ENCODE measurements at places on chromosomes 16 and 17. TPM values are rescaled to one million over a fixed set of nuclear protein-coding genes. Genes with fewer than 3 reads are reported as not detected.

Gene PRSS33
- not detected for polyA plus RNA-seq

- H3K4me1 ChIP-seq = peaks cover 20% of the 10 kb centered on the region
- no peaks in the 10 kb centered on the region for H3K27me3 ChIP-seq
- no peak overlapping the region for H3K4me3 ChIP-seq
- no peaks in the 10 kb centered on the region for H3K36me3 ChIP-seq
Measured at GRCh38 chr17:68501074-68501473, 11.2 kb upstream of the PRKAR1A start.

- peaks cover 6% of the 10 kb centered on the region for H3K27me3 ChIP-seq
- H3K36me3 ChIP-seq = no peaks in the 10 kb centered on the region
- H3K27ac ChIP-seq = no peak overlapping the region
- DNase-seq = no peak
- H3K4me1 ChIP-seq = peaks cover 23% of the 10 kb centered on the region
Measured at GRCh38 chr17:83195330-83196023, 116.1 kb downstream of the METRNL start.

Gene GLP2R
- polyA plus RNA-seq = not detected

GRCh38 chr17:40443988-40444899, 994 bp downstream of the IGFBP4 start:
- H3K27me3 ChIP-seq = no peaks in the 10 kb centered on the region
- H3K4me1 ChIP-seq = peaks cover 56% of the 10 kb centered on the region
- H3K36me3 ChIP-seq = no peaks in the 10 kb centered on the region
- DNase-seq = no peak

DNA sequence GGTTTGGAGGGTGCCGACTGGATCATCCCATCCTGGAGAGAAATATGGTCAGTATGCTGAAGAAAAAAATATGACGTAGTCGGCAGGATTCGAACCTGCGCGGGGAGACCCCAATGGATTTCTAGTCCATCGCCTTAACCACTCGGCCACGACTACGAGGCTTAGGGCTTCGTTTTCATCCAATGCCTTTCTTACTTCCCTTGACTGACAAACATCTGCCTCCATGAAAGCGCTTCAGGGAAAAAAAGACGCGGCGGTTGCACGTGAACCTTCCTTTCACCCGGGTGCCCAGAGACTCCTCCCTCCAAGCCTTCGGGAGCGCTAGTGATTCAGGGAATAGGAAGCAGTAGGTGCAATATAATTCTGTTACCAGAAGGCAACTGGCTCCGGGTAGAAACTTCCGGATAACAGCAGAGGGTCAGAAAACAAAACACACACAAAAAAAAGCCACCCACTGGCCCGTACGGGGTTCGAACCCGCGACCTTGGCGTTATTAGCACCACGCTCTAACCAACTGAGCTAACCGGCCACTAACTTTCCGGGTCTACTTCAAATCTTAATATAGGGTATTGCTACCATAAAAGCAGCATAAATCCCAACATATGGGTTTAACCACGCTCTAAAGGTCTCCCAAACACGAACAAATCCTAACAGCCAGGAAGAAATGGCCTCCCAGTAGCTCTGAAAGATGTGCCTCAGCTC, 16.3 kb upstream of the AURKB start:
- peaks cover 56% of the 10 kb centered on the region for H3K36me3 ChIP-seq
- peaks cover 6% of the 10 kb centered on the region for H3K27me3 ChIP-seq
- DNase-seq = peak; percentile 39
- peaks cover 61% of the 10 kb centered on the region for H3K4me1 ChIP-seq
- H3K27ac ChIP-seq = peak overlapping the region; percentile 3

- no peaks in the 10 kb centered on the region for H3K27me3 ChIP-seq
- peaks cover 4% of the 10 kb centered on the region for H3K4me1 ChIP-seq
- no peak for DNase-seq
Measured at GRCh38 chr16:261031-261691, 14.6 kb downstream of the RGS11 start.

DNA sequence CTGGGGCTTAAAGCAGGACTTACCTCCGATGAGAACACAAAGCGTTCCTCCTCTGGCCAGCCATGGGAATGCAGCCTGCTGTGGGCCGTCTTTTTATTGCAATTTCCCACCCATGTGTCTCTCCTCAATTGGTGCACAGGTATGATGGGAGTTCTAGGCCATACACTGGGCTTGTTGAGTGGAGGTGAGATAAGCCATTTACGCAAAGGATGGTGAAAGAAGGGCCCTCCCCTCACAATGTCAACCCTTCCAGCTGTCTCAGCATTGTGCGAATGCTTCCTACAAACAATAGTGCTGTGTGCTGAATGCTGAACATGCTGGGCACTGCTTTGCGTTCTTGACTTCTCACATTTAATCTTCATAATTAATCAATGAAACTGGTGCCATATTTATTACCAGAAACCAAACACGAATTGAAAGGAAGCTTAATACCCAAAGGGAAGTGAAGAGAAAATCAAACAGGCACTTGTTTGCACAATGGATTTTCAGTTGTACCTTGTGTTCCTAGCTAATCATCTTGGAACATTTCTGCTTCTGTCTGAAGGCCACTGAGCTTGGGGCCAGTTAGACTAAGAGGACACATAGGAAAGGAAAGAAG, at the start of gene GP2:
GP2 (minus strand) TSS at position 70 of the 598 bp plus-strand sequence. CDS start 1,082 bp downstream, outside the sequence.
- H3K36me3 ChIP-seq = no peaks in the 10 kb centered on the region
- H3K27ac ChIP-seq = no peak within 1 kb of the TSS
- no peak within 1 kb of the TSS for H3K4me3 ChIP-seq
- DNase-seq = no peak
- H3K4me1 ChIP-seq = no peaks in the 10 kb centered on the region

- no peak for DNase-seq
- H3K36me3 ChIP-seq = no peaks in the 10 kb centered on the region
- peak overlapping the region; percentile 51 for H3K4me3 ChIP-seq
- H3K27ac ChIP-seq = peak overlapping the region; percentile 66
- H3K27me3 ChIP-seq = no peaks in the 10 kb centered on the region
Measured at GRCh38 chr17:78725448-78726021, 56.5 kb downstream of the CYTH1 start.

GRCh38 chr17:15000661-15001060, 264.5 kb downstream of the PMP22 start:
- H3K4me1 ChIP-seq = no peaks in the 10 kb centered on the region
- H3K27ac ChIP-seq = no peak overlapping the region
- no peak for DNase-seq
- H3K27me3 ChIP-seq = peaks cover 8% of the 10 kb centered on the region
- no peaks in the 10 kb centered on the region for H3K36me3 ChIP-seq

Gene MFAP4
- polyA plus RNA-seq = not detected

DNA sequence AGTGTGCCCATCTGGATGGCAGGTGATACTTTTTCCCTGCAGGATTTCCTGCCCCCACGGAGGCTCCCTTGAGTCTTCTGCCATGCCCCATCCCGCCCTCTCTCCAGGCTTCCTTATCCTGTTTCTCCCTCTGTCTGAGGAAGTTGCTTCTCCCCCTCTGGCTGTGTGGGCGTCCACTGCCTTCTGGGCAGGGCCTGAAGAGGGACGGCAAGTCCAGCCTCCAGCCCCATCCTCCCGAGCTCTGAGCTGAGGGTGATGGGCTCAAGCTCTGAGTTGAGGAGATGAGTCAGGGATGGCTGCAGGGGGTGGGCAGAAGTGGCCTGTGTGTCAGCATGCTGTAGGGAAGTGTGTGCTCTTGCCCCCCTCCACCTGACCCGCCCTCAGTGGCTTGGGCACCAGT, 14.2 kb upstream of the RAP1GAP2 start:
- H3K27me3 ChIP-seq = peaks cover 21% of the 10 kb centered on the region
- H3K4me3 ChIP-seq = no peak overlapping the region
- H3K4me1 ChIP-seq = peaks cover 13% of the 10 kb centered on the region
- H3K27ac ChIP-seq = no peak overlapping the region
- H3K36me3 ChIP-seq = no peaks in the 10 kb centered on the region
- no peak for DNase-seq

GRCh38 chr16:69724981-69725479, 1.3 kb downstream of the NQO1 start:
- H3K4me3 ChIP-seq = peak overlapping the region; percentile 60
- no peaks in the 10 kb centered on the region for H3K36me3 ChIP-seq
- DNase-seq = no peak
- no peaks in the 10 kb centered on the region for H3K27me3 ChIP-seq
- no peak overlapping the region for H3K27ac ChIP-seq
- peaks cover 21% of the 10 kb centered on the region for H3K4me1 ChIP-seq

Gene NSF
- 27.4 TPM for polyA plus RNA-seq

DNA sequence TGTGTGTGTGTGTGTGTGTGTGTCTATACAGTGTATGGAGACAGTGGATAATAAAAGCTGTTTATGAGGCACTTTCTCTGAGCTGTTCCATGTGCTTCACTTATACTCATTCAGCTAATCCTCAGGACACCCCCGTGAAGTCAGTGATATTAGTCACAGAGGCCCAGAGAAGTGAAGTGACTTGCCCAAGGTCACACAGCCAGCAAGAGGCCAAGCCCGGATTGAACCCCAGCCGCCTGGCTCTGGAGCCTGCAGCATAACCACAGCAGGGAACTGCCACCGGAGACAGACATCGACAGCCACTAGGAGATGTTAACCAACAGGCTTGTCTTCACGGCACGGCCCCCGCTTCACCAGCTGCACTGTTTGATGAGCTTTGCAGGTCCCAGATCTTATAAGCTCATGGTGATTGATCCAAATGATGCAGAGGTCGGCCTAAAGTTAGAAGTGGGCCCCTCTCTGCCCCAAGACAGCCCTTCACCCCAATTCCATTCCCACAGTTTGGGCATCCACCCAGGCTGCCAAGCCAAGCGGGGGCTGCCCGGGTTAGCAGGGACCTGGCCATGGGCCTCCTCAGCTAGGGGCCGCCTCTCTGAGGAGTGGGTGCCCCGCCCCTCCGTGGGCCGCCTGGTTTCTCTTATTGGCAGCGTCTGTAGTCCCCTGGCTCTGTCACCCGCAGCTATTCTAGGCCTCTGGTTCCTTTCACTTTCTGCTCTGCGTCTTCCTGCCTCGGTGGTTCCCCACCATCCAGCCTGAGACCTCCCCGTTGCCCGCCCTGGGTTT, 30.9 kb downstream of the SOCS1 start:
- H3K4me1 ChIP-seq = peaks cover 35% of the 10 kb centered on the region
- no peaks in the 10 kb centered on the region for H3K27me3 ChIP-seq
- peak overlapping the region; percentile 88 for H3K27ac ChIP-seq

Gene KRT39
- not detected for polyA plus RNA-seq

DNA sequence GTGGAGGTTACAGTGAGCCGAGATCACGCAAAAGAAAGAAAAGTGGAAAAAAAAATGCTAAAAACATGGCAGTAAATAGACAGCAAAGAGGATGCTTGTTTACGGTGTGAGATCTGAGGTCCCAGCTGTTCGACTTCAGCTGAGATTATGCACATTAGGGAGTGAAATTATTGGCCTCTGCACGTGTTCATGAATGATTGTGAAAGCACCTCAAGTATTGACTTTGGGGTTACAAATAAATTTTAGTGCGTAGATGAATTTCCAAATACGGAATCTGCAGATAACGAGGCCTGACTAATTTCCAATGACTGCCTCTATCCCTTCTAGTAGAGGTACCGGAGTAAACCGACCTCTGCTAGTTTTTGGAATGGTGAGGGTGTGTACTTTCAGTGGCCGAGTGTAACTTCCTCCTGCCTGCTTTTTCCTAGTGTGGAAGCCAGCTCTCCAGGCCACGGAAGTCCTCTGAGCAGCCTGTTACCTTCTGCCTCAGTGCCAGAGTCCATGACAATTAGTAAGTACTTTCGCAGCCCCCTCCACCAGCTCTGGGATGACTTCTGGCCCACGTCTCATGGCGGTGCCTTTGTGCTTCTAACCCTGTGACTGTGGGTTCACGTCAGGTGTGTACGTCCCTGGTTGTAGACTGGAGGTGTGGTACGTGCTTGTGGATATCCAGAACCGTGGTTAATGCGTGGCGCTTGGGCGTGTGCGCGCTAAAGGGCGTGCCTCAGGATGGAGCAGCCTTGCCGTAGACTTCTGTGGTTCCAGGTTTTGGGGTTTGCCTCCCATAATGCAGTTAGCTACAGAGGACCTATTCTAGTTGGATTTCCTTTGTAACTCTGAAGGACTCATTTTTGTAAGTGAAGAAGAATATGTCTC, 102.1 kb downstream of the SNX29 start:
- peaks cover 46% of the 10 kb centered on the region for H3K4me1 ChIP-seq
- H3K27ac ChIP-seq = peak overlapping the region; percentile 54
- no peak overlapping the region for H3K4me3 ChIP-seq
- no peaks in the 10 kb centered on the region for H3K27me3 ChIP-seq

Gene HP
- polyA plus RNA-seq = 0.38 TPM

- DNase-seq = no peak
- peaks cover 46% of the 10 kb centered on the region for H3K4me1 ChIP-seq
- H3K4me3 ChIP-seq = peak overlapping the region; percentile 95
Measured at GRCh38 chr17:56835264-56835585, 1.3 kb downstream of the DGKE start.

Gene TMIGD1
- not detected for polyA plus RNA-seq
